ENCODE measurements at places on chromosomes 2 and 18. TPM values are rescaled to one million over a fixed set of nuclear protein-coding genes. Genes with fewer than 3 reads are reported as not detected.

The NR4A2 gene
- 0.32 TPM for total RNA-seq

The PRKAG3 gene
- total RNA-seq, result not detected

The SESTD1 gene
- total RNA-seq, result 33.7 TPM

The MRO gene
- total RNA-seq, result 0.09 TPM

The GCG gene
- not detected for total RNA-seq

The GAREM2 gene
- 0.47 TPM for total RNA-seq

The FZD7 gene
- 71.2 TPM for total RNA-seq

All from bronchial smooth muscle cell (primary cell).